ENCODE measurements at places on chromosomes 4 and X.

DNA sequence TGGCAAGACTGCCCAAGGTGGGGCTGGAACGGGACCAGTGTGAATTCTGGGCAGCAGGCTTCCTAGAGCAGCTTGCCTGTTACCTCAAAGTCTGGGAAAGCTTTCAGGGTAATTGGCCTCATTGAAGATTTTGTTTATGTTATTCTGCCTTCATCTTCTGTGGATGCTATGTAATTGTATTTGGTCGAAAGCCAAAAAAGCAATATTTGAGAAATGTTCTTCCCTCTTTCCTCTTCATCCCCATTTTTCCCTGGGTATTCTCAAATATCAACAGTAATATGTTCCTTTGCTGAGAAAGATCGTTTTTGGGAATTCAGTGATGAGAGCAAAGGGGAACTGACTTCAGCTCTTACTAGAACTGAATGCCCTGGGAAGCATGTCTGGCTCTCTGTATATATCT is 12.9 kb downstream of the TMEM131L start:
- no peak for DNase-seq

GRCh38 chr4:65893957-65894755 is 223.9 kb upstream of the EPHA5 start:
- no peak for DNase-seq

DNA sequence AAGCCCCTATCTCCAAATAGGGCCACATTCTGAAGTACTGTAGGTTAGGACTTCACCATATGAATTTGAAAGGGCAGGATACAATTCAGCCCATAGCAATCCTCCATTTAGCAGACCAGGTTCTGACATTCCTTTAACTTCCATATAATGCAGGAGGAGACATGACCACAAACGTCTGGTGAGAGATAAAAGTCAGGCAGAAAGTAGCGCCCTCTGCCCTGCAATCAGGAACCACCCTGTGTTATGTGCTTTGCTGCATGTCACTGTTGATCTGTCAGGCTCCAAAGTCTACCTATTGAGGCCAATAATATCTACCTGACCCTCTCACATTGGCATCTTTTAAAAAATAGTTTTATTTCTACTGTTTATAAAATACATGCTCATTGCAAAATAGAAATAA is 30.2 kb upstream of the SEPSECS start:
- DNase-seq, result no peak

DNA sequence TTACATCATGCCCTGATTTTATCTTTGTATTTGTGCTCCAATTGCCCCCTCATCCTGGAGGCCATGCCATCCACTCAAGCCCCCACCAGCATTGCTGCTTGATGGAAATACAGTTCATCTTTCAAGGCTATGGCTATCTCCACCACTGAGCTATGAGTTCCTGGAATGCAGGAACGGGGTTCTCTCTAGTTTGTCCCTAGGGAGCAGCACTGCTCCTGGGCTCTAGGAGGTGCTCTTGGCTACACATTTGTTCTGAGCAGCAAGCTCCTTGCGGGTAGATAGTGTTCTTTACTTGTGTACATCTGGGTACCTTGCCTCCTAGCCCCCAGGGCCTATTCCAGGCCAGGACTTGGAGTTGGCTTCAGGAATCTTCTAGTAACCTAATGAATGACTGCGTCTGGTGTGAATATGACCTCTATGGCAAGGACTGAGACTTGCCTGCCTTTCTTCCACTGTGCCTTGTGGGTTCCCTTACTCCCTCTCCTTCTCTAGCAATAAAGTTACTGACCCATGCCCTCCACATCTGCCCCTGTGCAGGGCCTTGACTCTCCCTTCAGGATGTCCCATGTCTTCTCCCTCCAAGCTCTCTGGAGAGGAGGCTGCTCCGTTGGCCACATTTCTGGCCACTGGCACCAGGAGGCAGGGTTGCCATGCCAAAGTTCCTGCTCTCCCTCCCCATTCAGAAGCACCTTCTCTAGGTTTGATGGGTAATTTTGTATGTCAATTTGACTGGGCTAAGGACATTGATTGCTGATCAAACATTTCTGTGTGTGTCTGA is 7.6 kb downstream of the CITED1 start:
- no peak for DNase-seq

DNA sequence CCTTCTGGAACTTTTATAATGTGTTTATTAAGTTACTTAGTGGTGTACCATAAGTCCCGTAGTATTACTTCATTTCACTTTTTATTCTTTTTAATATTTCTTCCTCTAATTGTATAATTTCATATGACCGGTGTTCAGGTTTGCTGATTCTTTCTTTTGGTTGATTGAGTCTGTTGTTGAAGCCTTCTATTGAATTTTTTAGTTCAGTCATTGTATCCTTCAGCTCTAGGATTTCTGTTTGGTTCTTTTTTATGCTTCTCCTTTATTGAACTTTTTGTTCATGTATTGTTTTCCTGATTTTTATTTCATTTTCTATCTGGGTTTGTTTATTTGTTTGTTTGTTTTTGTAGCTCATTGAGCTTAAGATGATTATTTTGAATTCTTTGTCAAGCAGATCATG is 8.8 kb downstream of the CEP44 start:
- no peak for DNase-seq

GRCh38 chr4:143270256-143270838 is 66.3 kb upstream of the GAB1 start:
- no peak for DNase-seq

GRCh38 chr4:7759216-7759615 is 180.4 kb downstream of the AFAP1 start:
- DNase-seq, result peak; percentile 59

DNA sequence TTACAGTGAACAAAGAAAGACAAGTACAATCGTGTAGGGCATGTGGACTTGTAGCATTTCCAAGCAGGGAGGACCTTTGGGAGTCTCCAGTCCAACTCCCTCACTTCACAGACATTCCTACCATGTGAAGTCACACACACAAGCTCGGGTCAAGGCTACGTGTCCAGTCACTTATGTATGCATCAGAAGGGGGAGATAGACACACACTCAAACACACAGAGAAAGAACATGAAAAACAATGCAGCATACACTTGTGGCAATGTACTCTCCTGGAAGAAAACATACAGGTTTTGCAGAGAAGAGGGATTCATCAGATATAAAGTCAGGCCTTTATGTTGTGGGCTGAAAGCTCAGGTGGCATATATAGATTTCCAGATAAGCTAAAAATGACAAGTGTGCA is 136.1 kb upstream of the MID1 start:
- DNase-seq, result no peak

- no peak for DNase-seq
Observed at GRCh38 chr4:8402640-8403039, 37.9 kb downstream of the ACOX3 start.

DNA sequence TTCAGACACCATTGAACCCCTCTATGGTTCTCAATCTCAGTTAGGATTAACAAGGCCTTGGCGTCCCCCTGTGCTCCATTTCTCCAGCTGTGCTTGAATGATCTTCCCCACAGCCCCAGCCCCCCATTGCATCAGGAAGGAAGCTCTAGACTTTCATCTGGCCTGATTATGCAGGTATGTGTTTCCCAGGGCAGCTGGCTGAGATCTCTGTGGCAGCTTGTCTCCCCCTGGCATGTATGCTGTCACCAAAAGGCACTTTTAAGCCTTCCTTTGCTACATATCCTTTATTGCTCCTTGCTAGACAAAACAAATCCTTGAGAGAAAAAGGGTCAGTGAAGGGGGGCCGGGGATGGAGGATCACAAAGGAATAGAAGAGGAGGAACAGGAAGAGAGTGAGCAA is 1056.0 kb upstream of the SLIT2 start:
- DNase-seq, result no peak

DNA sequence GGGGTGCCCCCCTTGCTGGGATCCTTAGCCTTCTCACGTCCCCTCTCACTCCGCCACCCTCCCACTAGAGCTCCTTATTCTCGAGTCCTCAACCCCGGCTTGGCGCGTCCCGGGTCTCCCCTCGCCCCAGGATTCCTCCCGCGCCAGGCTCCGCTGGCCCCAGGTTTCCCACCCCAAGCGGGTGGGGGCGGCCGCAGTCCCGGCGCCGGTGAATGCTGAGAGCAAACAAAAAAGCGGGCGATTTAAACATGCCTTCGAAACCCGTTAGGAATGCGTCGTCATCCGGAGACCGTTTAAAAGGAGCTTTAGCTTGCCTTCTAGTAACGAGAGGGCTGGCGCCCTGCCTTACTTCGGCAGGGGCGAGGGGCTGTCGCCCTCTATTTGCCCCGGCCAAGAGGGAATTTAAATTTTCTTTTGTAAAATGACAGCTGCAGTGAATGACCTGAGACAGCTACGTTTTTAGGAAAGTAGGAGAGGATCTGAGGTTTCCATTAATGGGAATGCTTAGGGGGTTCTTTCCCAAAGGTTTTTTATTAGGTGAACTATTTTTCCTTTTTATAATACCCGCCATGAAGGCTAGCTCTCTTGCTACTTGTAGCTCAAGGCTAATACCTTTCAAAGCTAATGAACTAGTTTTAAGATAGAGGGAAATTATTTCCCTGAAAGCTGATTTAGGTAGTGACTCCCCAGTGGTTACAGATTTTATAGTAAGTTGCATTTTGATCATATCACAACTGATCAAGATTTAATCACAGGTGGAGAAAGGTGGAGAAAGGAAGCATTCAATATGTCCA is 3.1 kb downstream of the JADE1 start:
- DNase-seq, result no peak

GRCh38 chrX:102580891-102581290 is 18.4 kb upstream of the ARMCX5 start:
- DNase-seq, result no peak

DNA sequence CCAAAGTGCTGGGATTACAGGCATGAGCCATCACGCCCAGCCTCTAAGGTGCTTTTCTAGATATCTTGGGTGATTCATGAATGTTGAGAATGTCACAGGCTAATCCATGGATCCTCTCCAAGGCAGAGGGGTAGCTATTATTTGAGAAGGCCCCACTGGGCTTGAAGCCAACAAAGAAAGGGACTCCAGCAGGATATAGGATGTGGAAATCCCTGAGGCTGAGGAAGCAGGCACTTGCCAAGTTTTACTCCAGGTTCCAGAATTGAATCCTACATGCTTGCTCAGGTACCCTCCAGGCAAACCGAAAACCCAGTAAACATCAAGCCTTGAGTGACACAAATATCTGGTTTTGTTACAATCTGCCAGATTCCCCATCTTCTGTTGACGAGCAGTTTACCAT is 15.8 kb downstream of the NLGN3 start:
- DNase-seq, result no peak

- no peak for DNase-seq
Observed at GRCh38 chr4:99861120-99861905, 32.9 kb downstream of the LAMTOR3 start.

- no peak for DNase-seq
Observed at GRCh38 chrX:149819371-149819770, 37.6 kb downstream of the MAGEA9 start.

DNA sequence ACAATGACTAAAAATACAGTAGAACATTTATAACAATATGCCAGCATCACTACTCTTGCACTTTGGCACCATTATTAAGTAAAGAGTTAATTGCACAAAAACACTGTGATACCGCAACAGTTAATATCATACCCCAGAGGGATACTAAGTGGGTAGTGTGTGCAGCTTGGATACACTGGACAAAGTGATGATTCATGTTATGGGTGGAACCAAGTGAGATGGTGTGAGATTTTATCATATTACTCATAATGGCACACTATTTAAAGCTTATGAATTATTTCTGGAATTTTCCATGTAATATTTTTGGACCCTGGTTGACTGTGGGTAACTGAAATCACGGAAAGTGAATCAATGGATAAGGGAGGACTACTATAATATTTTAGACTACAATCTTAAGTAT is 265.3 kb downstream of the PCDH18 start:
- no peak for DNase-seq

- peak; percentile 62 for DNase-seq
Observed at GRCh38 chr4:112234952-112235609, 3.5 kb downstream of the AP1AR start.

DNA sequence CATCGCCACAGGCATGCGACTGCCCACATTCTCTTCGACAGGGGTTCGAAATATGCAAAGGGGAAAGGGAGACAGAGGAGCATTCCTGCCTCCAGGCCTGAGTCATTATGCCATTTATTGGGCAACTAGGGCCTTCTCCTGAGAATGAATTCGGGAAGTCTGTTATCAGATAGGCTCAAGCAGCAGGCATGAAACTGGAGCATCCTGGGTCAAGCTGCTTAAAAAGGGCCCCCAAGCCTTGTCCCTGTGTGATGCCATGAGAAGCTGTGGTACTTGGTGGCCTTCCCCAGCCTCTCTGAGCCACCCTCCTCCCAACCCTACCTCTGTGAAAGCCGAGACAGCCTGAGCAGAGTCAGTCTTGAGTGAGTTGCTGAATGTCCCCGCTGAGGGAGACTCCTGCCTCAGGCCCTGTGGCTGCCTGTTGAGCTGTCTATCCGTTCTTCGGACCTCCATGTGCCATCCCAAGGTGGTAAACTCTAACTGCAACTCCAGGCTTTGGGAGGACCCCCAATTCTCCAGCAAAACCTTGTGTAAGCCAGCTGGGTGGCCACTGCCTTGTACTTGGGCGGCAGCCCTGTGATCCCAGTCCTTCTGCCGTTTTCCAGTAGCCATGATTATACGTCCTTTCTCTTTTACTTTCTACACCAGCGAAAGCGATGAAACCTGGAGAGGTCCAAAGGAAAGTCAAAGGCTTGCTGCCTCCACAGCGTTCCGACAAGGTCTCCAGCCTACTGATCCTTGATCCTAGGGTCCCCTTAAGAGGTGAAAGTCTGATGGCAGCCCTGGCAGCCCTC is 37.7 kb downstream of the NBDY start:
- DNase-seq, result no peak

DNA sequence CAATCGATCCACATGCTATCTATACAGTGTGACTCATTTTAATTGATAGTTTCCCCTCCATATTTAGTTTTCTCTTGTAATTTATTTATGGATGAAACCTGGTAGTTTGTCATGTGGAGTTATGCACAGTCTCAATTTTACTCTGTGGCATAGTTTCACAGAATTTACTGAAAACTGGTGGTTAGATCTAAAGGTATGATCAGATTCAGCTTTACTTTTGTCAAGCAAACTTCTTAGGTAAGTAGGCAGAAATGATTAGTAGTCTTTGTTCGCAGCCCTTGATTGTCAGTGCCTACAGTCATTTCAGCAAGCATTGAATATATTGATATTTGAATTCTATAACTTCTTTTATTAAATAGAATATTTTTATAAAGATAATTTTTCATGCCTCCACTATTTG is 2.5 kb downstream of the ADD1 start:
- DNase-seq, result no peak

DNA sequence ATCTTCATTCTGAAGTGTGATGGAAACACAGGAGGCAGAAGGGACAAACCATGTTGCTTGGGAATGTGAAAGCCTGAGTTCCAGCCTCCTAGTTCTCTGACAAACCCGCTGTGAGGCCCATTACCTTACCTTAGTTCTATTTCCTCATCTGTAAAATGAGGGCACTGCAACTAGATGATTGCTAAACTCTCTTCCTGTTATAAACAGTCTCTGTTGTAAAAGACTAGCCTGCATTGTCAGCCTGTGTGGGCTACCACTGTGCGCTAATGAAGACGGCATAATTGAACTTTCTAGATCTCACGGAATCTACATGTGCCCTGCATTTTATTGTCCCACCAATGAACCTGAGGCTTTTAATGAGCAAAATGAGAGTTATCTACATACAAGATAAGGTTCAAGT is 147.2 kb downstream of the AFF2 start:
- no peak for DNase-seq
